NCI-H1092 (cell line): ENCODE measurements at places on chromosomes 5 and 9.

GRCh38 chr5:135304352-135305221 is 94.4 kb downstream of the MACROH2A1 start:
- DNase-seq, result no peak

- no peak for DNase-seq
Measured at GRCh38 chr9:130931508-130932254, 7.4 kb downstream of the FIBCD1 start.

GRCh38 chr9:79591458-79591857 is 19.7 kb downstream of the TLE4 start:
- no peak for DNase-seq

- no peak for DNase-seq
Measured at GRCh38 chr9:69809304-69809863, 11.2 kb upstream of the CFAP95 start.

DNA sequence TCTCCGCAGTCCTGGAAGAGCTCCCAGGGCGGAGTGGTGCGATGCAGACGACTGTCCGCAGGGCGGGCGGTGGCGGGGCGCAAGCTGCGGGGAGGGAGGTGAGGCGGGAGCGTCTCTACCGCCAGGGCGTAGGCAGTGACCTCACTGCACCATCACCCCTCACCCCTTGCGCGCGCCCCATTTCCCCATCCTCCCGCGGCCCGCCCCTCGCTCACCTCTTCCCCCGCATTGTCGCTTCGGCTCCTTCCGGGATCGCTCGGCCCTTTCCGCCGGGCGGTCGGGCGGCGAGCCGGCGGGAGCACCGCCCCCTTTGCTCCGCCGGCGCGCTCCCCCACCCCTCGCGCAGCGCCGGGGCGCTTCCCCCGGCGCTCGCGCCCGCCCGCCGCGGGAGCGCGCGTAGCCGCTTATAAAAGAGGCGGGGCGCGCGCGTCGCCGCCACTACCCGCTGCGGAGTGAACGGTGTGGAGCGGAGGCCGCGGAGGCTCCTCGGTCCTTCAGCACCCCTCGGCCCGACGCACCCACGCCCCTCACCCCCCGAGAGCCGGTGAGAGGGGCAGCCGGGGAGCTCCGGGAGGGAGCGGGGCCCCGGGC is at the start of gene SPTAN1:
SPTAN1 (plus strand) TSS at position 435 of the 591 bp plus-strand sequence. CDS start 14,154 bp downstream, outside the sequence.
- DNase-seq, result peak; percentile 83

- no peak for DNase-seq
Measured at GRCh38 chr9:5002811-5003210, 17.7 kb downstream of the JAK2 start.

DNA sequence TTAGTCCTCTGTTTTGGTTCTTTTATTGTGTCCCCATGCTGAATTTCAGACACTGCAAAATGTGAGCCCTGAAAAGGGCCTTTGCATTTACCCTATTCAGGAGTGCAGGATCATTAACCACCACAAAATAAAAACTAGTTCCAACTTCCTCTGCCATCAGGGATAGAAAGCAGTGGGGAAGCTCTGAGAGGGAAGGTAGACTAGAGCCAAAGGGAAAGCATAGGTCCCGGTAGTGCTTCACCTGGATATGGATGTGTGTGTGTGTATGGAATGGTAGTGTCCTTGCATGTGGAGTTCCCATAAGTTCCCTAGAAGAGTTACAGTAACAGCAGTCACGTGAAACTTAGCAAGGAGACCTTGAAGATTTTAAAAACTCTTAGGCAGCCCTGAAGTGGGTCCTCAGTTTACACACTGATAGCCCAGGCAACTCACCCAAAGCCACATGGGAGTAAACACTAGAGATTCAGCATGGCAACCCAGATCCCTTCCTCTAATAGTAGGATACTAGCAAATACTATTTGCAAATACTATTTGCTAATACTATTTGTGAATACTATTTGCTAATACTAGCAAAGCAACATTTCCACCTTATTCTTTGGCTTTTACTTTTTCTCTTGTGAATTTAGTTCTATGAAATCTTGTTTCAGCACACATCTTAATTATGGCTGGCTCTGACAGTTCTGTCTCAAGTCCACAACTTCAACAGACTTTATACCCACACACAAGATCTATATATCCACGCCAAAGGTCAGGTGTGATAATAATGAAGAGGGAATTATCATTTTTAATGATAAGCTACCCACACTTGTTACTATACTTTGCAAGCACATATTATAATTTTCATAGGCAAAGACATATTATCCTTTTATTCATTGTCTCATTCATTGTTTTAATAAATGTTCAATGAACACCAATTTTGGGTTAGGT is 70.4 kb upstream of the IFNE start:
- DNase-seq, result no peak

- no peak for DNase-seq
Measured at GRCh38 chr9:137319011-137319738, 17.1 kb upstream of the NRARP start.

DNA sequence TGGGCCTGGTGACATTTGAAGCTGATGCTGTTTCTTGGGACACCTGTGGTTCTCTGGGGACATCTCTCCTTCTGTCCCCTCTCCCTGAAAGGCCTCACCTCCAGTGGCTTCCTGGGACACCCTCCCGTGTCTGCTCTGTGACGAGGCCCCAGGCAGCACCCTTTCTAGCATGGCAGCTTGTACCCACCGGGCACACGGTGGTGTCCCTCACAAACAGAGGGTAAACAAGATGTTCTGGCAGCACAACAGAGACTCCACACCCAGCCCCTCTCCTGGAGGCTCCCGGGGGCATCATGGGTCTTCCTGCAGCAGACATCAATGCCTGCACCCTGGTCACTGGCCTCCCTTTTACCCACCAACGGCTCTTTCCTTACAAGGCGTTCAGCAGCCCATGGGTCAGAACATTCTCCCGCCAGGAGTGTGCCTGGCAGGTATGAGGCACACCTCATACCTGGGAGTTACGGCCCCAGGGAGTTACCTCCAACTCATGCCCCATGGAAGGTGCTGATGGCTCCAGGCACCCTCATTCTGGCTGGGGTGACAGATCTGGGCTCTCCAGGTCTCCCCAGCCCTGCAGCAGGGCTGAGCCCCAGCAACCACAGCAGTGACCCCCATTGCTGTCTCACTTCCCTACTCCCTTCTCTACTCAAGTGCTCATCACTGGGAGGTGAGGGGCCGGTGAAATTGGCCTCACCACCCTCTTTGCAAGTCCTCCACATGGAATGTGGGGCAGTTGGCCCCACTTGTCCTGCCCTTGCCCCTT is 51.1 kb downstream of the BARX1 start:
- DNase-seq, result no peak

- DNase-seq, result no peak
Measured at GRCh38 chr5:171192111-171192510, 116.9 kb upstream of the TLX3 start.

- no peak for DNase-seq
Measured at GRCh38 chr9:17669206-17669605, 90.3 kb downstream of the SH3GL2 start.

DNA sequence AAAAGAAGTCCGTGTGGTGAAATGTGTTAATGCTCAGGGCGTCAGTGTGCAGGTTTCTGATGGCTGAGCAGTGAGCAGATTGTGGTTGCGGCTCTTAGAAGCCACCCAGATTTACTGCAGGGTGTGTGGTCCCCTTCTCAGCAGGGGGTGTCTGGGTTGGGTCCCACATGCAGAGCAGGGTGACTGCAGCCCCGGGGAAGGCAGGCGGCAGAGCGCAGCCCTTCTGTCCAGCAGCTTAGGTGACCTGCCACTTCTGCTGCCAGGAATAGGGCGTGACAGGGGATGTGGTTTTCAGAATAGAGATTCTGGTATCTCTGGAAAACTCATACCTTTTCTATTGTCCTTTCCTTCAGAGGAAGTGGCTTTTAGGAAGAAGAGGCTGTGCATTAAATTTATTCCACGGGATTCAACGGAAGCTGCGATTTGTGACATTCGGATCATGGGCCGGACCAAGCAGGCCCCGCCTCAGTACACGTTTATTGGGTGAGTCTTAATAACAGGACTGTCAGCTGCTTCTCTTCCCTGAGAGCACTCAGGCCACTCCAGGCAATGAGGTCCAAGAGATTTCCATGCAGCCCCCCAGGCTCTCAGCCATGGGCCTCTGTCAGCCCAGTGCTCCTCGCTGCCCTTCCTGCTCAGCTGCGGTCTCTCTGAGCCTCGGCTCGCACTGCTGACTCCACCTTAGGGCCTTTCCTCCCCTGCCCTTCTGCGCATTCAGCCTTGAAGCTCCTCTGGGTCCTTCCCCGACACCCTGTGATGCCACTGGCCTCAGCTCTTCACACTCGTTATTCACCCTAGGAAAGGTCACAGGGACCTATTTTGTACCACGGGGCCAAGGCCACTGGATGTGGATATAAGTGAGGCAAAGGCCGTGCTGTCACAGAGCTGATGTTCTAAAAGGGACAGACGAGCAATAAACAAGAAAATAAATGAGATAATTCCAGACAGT is 65.4 kb downstream of the MVB12B start:
- no peak for DNase-seq

- DNase-seq, result no peak
Measured at GRCh38 chr5:177429248-177430040, 3.0 kb downstream of the GRK6 start.

- DNase-seq, result no peak
Measured at GRCh38 chr5:14959399-14960119, 88.0 kb upstream of the ANKH start.

GRCh38 chr9:112971415-112971814 is 40.6 kb downstream of the ZNF883 start:
- peak; percentile 3 for DNase-seq

- DNase-seq, result peak; percentile 57
Measured at GRCh38 chr5:7754997-7755596, 95.8 kb downstream of the CFAP90 start.

DNA sequence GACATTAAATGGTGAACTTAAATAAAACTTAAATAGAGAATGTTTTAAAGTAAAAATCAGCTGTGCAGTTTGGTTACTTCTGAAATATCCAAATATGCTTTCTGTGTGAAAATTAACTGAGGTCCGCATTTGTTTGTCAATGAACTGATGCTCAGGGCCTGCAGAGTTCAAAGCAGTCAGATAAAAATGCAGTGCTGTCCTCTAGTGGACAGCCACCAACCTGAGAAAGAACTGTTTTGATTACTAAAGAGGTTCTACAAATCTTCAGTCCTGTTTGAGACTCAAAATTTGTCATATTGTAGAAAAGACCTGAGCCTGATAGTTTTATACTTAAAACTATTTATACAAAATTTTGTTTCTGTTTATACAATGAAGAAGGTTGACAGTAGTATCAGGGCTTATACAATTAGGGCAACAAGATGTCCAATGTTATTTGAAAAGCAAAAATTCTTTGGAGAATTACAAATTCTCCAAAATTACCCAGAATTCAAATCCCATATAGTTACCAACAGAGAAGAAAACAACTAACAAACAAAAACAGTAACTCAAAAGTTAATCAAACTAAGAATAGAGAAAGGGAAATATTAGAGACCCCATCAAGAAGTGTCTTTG is 232.3 kb upstream of the TBCA start:
- peak; percentile 34 for DNase-seq

- DNase-seq, result no peak
Measured at GRCh38 chr9:36345103-36345846, 54.8 kb downstream of the RNF38 start.

- DNase-seq, result no peak
Measured at GRCh38 chr5:129670957-129671500, 76.9 kb upstream of the MINAR2 start.

- no peak for DNase-seq
Measured at GRCh38 chr5:174303437-174304045, 258.0 kb downstream of the NSG2 start.

GRCh38 chr9:121388140-121388905 is 18.3 kb upstream of the STOM start:
- DNase-seq, result no peak

GRCh38 chr9:98702835-98703380 is 5.8 kb downstream of the GABBR2 start:
- no peak for DNase-seq

DNA sequence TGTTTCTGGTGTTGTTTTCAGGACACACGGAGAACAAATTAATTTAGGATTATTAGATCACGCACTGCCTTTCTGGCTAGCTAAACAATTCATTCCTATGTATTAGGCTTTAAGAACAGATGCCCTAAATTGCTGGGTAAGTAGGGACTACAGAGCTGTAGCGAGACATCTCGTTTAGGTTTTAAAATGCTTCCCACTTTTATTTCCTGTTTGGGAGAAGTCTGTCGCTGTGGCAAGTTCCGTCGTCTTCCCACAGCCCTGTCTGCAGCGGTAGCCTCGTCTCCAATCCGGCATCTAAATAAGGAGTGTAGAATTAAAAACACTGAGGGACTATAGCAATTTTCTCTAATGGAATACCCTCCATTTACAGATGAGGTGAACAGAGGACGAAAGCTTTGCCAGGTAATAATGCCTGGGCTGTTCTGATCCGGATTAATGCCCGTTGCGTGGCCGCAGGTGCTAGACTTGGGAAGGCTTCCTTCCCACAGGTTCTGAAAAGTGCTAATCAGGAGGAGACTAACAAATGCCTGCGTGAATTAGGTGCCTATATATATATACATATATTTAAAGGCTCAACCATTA is 1.3 kb upstream of the TRIM36 start:
- no peak for DNase-seq

GRCh38 chr9:78811622-78812276 is 514.8 kb downstream of the PSAT1 start:
- no peak for DNase-seq

GRCh38 chr9:33263131-33264002 is 1.1 kb downstream of the BAG1 start:
- no peak for DNase-seq

GRCh38 chr5:54746346-54746745 is 228.8 kb downstream of the SNX18 start:
- DNase-seq, result no peak

DNA sequence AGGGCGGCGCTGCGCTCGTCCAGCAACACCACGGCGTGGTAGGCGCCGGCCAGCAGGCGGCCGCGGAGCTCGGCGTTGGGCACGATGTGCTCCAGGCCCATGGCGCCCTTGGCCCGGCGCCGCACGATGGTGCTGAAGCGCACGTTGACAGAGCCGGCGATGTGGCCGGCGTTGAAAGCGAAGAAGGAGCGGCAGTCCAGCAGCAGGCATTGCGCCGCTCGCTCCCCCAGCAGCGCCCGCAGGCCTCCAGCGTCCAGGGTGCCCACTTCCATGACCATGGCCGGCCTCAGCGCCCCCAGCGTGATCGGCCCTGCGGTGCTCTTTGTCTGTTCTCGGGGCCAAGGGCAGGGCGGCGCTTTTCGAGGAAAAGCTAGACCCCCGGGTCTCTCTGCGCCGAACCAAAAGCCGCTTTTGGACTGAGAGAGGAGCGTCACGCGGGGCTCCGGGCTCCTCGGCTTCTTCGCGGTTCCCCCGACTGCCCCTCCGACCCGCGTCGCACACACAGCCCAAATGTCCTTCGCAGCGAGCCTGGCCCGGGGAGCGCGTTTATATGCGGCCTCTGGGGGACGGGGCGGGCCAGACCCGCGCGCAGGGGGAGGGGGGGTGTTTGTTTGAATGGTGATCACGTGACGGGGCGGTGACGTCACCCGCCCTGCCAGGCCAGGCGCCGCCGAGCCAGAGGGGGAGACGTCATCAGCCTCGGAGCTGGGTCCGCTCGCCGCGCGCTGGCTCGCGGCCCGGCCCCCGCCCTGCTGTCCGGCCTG is at the start of gene DUSP1:
DUSP1 (minus strand) TSS at position 521 of the 764 bp plus-strand sequence; CDS start at position 278, 243 bp downstream.
- peak; percentile 84 for DNase-seq
